B cell (primary cell): ENCODE measurements at places on chromosomes 7 and 10.

- no peak for DNase-seq
Observed at GRCh38 chr10:30820261-30820991, 190.9 kb upstream of the LYZL2 start.

GRCh38 chr7:42997611-42998010, 65.4 kb downstream of the MRPL32 start:
- DNase-seq, result no peak

- no peak for DNase-seq
Observed at GRCh38 chr7:32053204-32053603, 17.0 kb downstream of the PDE1C start.

DNA sequence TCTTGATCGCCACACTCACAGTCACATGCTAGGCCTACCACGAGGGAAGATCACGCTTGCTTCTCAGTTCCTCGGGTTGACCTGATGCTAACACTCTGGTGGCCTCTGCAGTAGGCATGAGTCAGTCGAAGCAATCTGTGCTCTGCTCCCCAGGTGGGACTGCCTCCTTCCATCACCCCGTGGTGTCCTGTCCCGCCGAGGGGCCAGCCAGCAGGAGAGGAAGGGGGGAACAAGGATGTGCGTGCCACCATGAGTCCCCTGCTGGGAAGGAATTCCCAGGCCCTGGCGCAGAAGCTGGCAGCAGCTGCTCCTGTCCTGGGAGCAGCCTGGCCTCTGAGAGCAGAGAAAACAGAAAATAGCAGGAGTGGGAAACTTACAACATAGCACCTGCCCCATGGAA, 695.0 kb upstream of the NRP1 start:
- DNase-seq, result no peak

- no peak for DNase-seq
Observed at GRCh38 chr10:124508907-124509454, 47.4 kb downstream of the LHPP start.
